Stimulated activated CD8-positive, alpha-beta memory T cell treated with anti-CD3 and anti-CD28 coated beads, Interleukin-4, amount 100 ng/mL, for 1 hour (primary cell): ENCODE measurements at places on chromosomes 7 and 10.

DNA sequence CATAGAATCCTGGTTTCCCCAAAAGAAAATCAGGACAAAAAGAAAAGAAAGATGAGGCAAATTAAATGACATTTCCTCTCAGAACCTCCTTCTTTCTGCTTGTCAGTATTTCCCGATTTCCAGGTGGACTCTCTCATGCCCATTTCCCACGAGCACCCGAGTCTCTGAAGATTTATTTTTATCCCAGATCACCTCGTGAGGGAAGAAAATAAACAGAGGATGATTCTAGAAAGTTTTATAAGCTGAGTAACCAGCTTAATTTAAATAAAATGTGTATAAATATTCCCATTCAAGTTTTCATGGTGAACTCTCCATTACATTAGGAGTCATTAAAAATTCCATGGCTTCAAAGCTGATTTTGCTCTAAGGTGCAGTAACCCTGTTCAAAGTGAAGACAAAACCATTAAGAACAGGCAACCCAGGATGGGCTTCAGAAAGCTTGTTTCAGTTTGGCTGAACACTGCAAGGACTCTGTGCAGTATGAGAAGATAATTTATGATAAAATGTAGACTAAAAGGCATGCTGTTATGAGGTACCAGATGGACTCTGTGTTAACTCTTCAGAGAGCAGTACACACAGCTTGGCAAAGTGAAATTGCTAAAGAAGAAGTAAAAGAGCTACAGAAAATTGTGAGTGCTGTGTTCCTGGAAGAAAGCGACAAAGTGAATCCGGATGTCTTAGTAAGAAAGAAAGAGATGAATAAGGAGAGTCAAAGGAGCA, 521.3 kb upstream of the LRRN3 start:
- no peak for DNase-seq

- DNase-seq: no peak
Measured at GRCh38 chr7:226281-226895, 34.0 kb downstream of the FAM20C start.

DNA sequence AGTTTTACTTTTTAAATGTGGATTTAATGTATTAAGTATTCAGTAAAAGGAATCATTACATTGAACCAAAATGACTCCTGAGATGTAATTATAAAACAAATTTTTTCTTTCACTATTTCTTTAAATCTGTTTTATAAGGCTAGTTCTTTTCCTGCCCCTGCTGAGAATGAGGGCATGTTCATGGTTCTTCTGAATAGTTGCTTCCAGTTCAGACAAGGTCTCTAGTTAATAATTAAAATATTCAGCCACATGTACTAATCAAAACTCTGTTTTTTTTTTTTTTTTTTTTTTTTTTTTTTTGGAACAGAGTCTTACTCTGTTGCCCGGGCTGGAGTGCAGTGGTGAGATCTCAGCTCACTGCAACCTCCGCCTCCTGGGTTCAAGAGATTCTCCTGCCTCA, 321.2 kb downstream of the DNAJB9 start:
- DNase-seq: no peak

- no peak for DNase-seq
Measured at GRCh38 chr10:97713339-97713825, at the start of gene MARVELD1. Gene MARVELD1, plus strand, starts transcription at chr10:97713730. Its CDS starts 147 bp downstream, at chr10:97713877.

DNA sequence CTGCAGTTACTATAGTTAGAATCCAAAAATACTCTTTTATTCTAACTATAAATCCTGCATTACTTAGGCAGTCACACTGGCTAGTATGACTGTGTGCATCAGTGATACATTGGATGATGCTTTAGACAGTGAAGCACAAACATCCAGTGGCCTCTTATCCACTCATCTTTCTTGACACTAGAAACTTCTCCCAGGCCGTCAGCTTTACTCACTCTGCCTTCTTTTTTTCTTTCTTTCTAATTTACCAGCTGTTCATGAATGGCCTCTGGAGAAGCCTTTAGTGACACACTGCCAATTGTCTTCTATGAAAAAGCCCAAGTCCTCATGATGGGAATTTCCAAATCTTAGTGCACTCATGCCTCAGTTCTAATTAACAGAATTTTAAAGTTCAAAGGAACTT, 26.2 kb upstream of the C10orf90 start:
- DNase-seq: no peak

DNA sequence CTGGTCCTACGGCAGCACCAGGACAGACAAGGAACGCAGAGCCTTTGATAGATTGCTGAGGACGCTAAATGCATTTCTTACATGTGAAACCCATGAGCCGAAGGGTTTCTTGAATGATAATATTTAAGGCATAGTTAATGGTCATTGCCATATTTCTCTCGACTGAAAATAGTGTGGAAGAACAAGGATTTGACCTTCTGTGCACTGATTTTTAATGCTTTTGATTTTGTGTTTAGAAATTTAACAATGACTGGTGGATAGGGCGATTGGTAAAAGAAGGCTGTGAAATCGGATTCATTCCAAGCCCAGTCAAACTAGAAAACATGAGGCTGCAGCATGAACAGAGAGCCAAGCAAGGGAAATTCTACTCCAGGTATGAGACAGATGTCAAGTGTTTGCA, 150.8 kb downstream of the NSUN6 start:
- no peak for DNase-seq

- no peak for DNase-seq
Measured at GRCh38 chr7:82305347-82306005, 138.1 kb downstream of the CACNA2D1 start.

- no peak for DNase-seq
Measured at GRCh38 chr7:110010359-110010758, 1080.6 kb upstream of the LRRN3 start.

DNA sequence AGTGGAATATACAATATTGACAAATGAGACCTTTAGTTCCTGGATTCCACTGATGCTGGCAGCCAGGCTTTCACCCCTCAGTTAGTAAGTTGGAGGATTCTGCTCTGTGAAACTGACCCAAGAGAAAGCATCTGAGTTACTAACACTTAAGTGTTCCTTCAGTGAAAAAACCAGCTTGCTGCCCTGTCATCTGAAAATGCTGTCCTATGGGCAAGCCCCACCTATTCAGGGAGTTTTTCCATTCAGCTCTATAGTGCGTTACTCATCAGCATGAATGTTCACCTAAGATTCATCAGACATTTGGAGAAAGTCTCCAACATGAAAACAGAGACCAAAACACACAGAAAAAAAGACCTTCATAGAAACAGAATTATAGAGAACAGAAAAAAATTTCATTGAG, 37.9 kb downstream of the PRPF18 start:
- DNase-seq: no peak

DNA sequence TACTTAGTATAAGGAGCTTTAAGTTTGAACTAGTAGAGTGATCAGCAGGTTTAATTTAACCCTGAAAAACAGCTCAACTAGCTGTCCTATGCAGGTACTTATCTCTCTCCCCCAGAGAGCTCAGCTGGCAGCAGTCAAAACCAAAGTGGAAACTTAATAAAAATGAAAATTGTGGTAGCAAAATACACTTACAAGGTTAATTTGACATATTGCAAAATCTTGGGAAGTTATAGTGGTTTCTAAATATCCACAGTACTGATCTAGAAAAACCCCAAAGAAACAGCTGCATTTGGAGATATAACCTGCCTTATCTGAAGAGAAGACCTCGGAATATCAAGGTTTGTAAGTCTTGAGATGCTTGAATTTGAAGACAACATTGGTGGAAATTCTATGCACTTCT, 269.2 kb downstream of the RNLS start:
- DNase-seq: no peak

DNA sequence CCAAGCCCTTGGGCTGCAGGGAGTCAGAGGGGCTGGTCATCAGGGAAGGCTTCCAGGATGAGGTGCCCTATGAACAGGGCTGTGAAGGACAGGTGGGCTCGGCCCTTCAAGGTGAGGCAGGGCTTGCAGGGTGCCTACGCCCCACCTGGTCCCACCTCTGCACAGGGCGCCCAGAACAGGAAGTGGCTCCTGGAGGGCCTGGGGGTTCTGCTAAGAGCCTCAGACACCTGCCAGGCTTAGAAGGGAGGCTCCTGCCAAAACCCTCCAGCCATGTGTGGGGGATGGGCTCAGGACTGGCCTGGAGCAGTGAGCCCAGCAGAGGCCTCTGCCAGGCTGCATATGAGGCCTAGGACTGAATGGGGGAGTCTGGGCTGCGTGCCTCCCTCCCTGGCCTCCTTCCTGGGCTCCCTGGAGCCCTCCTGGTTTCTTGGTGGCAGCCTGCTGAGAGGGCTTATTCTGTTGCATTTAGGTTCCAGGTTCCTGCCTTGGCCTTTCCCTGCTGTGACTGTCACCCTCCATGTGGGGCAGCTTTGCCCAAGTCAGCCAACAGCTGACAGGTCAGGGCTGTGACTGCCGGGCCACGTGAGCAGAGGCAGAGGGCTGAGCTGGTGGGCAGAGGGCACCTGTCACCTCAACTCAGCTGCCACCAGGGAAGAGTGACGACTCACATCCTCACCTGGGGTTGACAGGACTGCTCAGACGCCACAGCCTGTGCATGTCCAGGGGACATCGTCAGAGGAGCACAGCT, 45.2 kb upstream of the MSMB start:
- DNase-seq: no peak

DNA sequence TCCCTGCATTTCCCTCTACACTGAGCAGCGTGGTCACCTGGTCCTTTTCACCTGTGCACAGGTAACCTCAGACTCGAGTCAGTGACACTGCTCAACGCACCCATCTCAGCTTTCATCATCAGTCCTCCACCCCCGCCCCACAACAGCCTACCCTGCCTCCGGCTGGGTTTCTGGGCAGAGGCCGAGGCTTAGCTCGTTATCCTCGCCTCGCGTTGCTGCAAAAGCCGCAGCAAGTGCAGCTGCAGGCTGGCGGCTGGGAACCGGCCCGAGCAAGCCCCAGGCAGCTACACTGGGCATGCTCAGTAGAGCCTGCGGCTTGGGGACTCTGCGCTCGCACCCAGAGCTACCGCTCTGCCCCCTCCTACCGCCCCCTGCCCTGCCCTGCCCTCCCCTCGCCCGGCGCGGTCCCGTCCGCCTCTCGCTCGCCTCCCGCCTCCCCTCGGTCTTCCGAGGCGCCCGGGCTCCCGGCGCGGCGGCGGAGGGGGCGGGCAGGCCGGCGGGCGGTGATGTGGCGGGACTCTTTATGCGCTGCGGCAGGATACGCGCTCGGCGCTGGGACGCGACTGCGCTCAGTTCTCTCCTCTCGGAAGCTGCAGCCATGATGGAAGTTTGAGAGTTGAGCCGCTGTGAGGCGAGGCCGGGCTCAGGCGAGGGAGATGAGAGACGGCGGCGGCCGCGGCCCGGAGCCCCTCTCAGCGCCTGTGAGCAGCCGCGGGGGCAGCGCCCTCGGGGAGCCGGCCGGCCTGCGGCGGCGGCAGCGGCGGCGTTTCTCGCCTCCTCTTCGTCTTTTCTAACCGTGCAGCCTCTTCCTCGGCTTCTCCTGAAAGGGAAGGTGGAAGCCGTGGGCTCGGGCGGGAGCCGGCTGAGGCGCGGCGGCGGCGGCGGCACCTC, at the start of the genes KLLN and PTEN:
KLLN (minus strand) TSS at position 481 of the 891 bp plus-strand sequence. CDS start 1,046 bp downstream, outside the sequence.
PTEN (plus strand) TSS at position 573 of the 891 bp plus-strand sequence. CDS start 845 bp downstream, outside the sequence.
- peak; percentile 66 for DNase-seq

DNA sequence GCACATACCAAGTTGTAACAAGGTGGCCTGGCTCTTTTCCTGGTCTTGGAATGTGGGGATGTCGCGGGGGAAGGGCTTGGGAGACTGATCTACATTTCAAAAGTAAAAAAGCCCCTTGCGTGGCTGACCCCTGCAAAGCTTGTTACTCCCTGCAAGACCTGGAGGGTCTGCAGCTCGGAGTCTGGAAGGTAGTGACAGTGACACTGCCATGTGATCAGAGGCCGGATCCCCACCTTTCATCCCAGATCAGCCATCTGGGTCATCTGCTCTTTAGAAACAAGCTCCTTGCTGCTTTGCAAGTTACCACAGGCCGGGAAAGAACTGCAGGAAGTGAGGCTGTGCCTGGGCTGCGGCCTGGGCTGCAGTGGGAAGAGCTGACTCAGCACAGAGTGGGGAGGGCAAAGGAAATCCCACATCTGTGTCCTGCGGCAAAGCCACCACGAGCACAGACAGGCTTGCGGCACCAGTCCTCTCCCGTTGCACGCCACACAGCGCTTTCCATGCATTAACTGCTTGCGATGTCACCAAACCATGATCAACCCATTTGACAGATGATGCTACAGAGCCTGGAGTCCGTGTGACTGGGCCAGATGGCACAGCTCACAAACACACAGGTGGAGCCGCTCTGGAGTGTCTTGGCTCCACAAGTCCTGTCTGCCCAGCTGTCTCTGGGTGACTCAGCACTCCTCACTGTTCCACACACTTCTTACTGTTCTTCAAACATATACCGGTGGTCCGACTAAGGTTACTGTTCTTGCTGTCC, 97.7 kb downstream of the SH3PXD2A start:
- no peak for DNase-seq

DNA sequence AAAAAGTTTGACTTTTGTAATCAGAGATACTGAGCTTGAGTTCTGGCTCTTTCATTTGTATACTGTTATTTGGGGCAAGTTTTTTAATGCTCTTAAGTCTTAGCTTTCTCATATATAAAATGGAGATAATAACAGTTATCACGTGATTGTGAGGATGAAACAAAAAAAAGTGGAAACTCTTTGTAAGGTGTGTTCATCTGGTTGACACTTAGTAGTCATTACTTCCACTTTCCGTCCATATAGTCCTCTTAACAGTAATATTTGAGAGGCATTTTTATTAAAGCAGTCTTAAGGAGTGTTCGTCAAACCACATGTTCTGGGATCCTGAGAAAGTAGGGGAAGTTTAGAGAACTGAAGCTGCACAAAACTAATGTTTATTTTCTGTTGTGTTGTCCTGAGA, 65.6 kb downstream of the PTEN start:
- no peak for DNase-seq

DNA sequence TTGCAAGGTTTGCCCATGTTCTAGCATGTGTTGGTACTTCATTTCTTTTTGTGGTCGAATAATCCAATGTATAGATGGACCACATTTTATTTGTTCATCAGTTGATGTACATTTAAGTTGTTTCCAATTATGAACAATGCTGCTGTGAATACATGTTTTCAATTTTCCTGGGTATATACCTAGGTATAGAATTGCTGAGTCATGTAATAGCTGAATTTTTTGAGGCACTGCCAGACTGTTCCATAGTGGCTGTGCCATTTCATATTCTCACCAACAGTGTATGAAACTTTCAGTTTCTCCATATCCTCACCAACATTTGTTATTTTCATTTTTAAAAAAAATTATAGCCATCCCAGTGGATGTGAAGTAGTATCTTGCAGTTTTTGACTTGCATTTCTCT, 90.5 kb downstream of the EZH2 start:
- DNase-seq: no peak

- no peak for DNase-seq
Measured at GRCh38 chr10:966466-967235, 21.6 kb upstream of the GTPBP4 start.

DNA sequence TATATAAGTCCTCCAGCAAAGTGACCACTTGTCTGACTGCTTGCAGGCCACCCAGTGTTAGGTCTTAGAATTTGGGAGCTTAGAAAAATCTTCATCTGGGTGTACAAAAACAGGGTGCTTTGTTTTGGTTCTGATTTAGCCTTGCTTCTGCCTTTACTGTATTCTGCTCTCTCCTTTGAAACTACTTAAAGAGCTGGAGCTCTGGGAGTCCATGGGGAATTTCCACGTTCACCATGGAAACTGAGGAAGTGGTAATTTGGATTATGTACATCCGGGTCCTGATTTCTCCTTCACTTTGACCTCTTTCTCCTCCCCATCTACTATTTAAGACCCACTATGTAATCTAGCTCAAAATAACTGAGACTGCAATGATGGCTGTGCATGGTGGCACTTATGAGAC, 103.0 kb downstream of the JAZF1 start:
- no peak for DNase-seq
